Stimulated activated CD8-positive, alpha-beta memory T cell treated with anti-CD3 and anti-CD28 coated beads, Interleukin-4, amount 100 ng/mL, for 4 hours (primary cell): ENCODE measurements at places on chromosomes 4 and X.

DNA sequence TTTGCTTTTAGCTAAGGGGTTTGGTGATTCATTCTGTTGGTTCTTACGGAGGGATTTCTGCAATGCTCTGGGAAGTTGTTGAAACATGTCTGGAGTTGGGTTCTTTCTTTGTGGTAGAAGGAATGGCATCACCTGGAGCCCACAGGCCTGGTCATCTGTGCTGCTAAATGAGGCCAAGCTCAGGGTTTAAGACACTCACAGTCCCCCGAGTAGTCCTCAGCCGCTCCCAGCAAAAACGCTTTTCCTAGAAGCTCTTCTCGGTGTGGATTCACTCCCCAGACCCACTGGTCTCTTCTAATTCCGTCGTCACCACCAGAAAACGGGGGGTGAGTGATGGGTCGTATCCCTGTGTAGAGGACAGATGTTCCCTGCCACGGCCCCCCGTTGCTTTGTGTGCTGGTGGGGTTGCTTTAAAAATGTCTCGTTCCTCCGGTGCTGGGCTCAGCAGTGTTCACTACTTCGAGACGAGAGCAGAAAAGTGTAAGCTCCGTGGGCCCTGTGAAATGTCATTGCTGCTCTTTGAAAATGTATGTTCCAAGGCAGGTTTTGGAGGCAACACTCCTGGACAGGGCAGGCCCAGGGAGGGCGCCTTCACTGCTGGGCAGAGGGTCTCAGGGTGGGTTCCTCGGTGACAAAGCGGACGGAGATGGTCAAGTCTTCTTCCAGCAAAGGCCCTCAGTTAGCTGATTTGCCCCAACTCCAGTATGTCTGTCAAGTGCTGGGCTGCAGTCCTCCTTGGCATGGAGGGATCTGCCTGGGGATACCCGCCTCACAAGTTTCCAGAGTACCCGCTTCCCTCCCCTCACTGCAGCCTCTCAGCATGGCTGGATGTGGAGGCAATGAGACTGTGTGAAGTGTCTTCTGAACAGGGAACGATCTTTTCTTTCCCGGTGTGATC, 37.3 kb downstream of the PSAPL1 start:
- no peak for DNase-seq

- no peak for DNase-seq
Measured at GRCh38 chr4:68575081-68575480, 1.0 kb downstream of the UGT2B17 start.

DNA sequence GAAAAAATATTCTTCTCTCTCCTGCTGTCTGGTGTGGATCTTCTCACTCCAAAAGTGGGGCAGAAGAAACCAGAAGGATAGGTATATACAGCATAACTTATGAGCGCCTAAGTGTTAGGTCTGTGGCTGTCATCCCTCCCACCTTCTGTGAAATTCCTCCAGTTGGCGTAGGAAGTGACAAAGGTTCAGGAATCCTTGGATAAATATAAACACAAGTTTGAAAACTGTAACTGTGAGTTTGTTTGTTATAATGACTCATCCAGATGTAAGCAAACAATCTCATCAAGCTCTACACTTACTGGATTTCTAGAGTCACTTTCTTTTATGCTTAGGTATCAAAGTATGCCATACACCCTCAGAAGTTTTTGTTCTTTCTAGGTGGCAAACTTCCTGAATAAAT, 405.2 kb downstream of the FAT4 start:
- DNase-seq: no peak

GRCh38 chr4:129645461-129645860, 549.5 kb downstream of the C4orf33 start:
- no peak for DNase-seq

DNA sequence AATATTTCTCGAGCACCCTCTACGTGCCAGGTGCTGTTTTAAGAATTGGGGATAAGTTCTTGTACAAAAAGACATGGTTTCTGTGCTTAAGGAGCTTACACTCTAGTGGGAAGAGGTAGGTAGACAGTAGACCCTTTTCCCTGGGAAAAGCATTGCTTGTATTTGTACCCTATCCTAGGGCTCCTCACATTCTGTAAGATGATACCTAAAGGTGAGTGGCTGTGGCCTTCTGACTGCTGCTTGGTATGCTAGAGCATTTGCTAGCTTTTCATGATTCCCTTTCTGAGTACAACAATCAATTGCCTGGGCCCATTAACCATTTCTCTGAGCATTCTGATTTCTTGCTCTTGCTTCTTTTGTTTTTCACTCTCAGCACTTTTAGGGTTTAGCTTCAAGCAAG, 286.6 kb downstream of the ZIC3 start:
- no peak for DNase-seq

- DNase-seq: no peak
Measured at GRCh38 chrX:87710580-87710979, 193.0 kb downstream of the KLHL4 start.

- no peak for DNase-seq
Measured at GRCh38 chr4:25863347-25863784, 578 bp upstream of the SEL1L3 start.

DNA sequence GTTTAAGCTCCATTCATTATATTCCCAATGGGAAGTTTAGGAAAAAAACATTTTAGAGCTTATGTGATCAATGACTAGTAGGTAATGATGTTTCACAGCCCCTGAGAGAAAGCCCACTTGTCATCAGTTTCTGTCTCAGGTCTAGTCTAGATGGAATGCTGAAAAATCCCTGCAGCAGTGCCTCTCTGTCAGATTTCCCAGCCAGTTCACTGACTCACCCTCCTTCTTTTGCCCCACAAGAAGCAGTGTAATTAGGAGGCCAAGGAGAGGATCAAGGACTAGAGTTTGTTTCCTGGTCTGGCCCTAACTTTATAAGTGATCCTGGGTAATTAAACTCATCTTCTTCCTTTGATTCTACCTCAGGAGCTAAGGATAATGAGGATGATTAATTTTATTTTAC, 118.7 kb upstream of the ANXA3 start:
- no peak for DNase-seq
